AML-193 (cell line): ENCODE measurements at places on chromosomes 6 and 20.

DNA sequence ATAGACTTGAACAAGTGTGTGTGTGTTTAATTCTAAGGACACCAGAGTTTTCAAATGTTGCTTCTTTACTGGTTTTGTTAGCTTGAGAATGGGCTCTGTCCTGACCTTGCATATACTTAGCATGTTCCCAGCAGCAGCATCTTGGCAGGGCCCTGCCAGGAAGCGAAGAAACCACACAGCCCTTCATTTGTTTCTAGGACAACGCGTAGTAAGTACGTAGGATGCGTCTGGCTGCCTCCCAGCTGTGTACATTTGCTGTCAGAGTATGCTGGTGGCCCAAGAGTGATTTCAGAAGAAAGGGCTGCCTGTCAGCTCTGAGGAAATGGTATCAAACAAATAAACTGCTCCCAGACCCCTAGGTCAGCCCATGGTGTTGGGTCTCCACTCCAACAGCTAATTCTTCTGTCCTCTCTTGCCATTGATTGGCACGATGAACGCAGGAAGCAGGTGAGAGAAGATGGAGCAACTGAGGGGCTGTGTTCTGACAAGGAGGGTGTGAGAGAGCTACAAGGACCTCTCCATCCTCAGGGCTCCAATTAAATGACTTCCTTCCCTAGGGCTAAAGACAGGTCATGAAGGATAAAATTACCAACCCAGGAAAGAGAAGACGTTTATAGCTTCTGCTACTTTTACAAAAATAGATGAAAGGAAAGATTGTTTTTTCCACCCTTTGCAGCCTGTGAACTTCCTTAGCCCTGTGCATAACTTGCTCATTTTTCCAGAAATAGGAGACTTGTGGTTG lies 55.9 kb upstream of the HDDC2 start:
- DNase-seq = no peak

DNA sequence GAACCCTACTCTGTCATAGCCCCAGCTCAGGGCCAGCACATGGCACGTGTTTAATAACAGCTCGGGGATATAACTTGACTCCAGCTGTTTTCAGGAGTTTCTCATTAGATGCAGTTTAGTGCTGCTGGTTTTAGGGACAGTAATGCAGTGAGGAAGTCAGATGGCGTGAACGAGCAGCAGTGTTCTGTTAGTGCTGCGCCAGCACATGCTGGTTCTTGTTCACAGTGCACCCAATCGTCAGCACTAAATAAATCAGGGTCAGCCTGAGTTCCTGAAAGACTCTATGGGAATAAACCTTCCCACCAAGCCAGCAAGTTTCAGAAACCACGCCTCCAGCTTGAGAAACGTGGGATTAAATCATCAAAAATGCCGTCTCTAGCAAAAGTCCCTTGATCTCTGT lies 235.9 kb upstream of the SUPT3H start:
- no peak for DNase-seq

DNA sequence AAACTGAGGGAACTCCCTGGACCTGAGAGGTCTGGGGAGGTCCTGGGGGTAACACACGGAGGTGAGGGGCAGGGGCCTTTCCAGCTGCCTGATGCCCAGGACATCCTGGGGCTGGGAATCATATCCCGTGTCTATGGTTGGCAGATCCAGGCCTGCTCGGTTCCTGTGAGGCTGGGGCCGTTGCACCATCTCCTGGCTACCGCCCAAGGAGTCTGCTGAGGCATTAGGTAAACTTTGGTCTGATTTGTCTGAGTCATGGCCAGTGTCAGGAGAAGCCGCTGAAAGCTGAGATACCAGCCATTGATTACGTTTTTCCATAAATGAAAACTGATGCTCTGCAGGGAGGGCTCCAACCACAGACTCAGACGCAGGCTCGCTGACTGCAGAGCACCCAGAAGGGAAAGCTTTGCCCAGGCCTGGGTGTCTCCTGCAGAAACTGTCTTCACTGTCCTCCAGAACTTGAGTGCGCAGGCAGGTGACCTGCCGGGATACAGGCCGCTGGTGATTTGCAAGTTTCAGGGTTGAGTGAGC lies 14.2 kb downstream of the TRAF3IP2 start:
- no peak for DNase-seq

GRCh38 chr6:36717231-36717825 lies 19.7 kb downstream of the RAB44 start:
- no peak for DNase-seq

GRCh38 chr6:7589221-7589620 lies 777 bp upstream of the SNRNP48 start:
- DNase-seq = no peak
